Stimulated activated CD8-positive, alpha-beta memory T cell treated with anti-CD3 and anti-CD28 coated beads, Interleukin-15, amount 100 ng/mL, for 48 hours (primary cell): ENCODE measurements at places on chromosomes 11 and 22.

DNA sequence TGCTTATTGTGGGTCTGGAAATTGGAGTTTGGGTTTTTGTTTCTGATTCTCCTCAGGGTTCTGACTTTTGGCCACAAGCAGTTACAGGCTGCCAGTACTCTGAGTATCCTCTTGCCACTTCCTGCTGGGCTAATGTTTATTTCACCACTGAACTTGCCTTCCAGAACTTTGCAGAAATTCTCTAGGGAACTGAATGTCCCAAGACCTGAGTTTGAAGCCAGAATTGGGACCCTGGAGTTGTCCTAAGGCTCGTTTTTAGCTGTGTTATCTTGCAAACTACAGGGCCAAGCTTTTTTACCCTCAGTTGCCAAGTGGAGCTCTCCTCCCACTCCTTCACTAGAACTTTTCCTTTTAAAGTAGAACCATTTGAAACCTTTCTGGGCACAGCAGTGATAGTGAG lies 89.9 kb downstream of the FAT3 start:
- DNase-seq: no peak

GRCh38 chr11:69480547-69481392 lies 693 bp upstream of the LINC01488 start:
- DNase-seq: no peak

DNA sequence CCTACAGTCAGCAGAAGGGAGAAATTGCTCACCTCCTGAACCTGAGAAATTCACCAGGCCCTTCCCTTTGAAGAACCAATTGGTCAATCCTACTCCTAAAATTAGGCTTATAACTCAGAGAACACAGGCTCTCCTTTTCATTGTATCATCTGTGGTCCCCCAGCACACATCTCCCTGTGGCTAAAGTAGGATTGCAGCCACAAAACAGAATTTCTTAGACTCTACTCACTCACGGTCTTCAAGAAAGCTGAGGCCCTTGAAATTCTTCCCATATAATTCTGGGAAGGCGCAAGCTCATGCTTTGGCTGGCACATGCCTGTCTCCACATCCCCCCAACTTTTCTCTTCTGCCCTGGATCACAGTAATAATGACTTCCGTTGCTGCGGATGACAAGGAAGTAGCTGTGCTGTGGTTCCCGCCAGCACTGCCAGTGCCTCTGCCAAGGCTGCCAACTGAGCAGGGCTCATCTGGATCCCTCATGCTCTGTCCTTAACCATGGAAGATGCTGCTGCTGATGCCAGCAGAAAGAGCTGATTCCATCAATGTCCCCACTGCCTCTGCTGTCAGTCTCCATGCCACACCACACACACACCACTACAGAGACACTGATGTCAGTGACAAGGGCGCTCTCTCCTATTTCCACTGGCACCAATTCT lies 200.6 kb upstream of the POU2AF2 start:
- no peak for DNase-seq

DNA sequence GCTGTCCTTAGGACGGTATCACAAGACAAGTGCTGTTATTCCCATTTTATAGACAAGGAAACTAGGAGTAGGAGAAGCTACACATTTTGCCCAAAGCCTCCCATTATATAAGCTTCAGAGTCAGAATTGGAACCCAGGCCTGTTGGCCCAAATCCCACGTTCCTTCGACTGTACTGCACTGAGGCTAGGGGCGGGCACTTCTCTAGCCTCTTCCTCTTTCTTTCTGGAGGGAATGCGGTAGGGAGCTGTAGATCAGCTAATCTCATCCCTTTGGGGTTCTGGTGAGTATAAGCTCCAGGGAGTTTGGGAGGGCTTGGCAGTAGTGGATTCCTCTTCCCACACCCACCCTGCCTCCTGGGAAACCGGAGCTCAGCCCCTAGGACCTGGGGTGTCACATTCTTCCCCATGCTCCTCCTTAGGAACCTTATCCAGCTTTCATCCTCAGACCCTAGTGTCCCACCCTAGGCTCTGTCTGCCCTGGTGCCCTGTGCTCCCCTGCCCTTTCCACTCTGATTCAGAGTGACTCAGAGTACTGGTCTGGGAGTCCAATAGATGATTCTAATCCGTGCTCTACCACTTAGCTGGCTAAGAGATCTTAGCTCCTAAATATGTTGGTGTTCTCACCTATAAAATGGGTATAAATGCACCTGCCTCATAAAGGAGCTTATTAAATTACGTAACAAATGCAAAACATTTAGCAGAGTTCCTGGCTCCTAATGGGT lies 29.3 kb downstream of the PHLDB1 start:
- no peak for DNase-seq

- no peak for DNase-seq
Observed at GRCh38 chr11:134564472-134565200, 152.6 kb upstream of the B3GAT1 start.

- no peak for DNase-seq
Observed at GRCh38 chr11:72643547-72643946, 30.7 kb downstream of the PDE2A start.

- DNase-seq: no peak
Observed at GRCh38 chr11:14331476-14332136, 27.4 kb downstream of the RRAS2 start.

DNA sequence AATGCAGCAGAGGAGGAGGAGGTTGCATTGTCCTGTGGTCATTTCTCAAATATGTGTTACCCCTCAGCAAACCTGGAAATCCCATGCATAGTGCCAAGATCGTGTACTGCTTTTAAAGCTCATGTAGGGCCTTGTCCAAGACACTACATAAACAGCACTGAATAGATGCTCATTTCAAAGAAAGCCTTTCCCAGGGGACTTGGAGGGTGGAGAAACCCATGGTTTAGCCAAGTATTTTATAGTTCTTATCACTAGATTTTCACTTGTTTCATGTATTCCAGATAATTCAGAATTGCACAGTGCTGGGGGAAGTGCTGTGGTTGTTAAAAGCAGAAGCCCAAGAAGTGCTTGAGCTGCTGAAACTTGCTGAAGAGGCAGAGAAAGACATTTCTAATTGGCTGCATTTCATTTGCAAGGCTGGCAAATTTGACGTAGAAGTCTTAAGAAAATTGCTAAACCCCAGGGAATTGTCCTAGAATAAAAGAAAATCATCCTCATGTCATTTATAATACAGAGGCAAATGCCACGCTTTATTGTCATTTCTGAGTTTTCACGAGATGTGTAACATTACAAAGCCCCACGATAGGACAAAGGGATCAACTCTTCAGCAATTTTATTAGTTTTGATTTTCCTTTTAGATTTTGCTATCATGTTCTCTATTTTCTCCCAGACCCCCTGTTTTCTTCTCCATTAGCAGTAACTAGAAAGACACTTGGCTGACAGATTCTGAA lies 20.1 kb downstream of the CSRP3 start:
- DNase-seq: no peak

DNA sequence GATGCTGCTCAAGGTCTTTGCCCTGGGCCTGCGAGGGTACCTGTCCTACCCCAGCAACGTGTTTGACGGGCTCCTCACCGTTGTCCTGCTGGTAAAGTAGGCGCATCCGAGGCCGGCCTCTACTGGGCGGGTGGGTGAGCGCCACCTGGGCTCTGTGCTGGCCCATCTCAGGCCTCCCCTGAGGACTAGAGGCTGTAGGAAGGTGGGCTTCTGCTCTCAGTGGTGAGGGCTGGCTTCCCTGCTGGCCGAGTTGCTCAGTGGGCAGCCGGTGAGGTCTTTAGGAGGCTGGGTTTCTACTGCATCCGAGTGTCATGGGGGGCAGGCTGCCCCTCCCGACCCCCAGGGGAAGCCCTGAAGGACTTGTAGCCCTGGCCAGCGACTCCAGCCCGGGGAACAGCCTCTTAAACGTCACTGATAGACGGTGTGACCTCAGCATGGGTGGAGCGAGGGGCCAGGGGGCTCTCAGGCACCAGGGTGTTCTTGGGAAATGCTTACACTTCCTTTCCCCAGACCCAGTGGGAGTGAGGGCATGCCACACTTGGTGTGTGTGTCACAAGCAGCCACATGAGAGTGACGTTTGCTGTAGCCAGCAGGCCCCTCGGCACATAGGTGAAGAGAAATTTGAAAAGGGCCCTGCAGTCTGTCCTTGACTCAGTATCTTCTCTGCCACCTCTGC lies 30.3 kb downstream of the TPCN2 start:
- no peak for DNase-seq

GRCh38 chr11:8665222-8665621 lies 17.2 kb downstream of the TRIM66 start:
- no peak for DNase-seq

DNA sequence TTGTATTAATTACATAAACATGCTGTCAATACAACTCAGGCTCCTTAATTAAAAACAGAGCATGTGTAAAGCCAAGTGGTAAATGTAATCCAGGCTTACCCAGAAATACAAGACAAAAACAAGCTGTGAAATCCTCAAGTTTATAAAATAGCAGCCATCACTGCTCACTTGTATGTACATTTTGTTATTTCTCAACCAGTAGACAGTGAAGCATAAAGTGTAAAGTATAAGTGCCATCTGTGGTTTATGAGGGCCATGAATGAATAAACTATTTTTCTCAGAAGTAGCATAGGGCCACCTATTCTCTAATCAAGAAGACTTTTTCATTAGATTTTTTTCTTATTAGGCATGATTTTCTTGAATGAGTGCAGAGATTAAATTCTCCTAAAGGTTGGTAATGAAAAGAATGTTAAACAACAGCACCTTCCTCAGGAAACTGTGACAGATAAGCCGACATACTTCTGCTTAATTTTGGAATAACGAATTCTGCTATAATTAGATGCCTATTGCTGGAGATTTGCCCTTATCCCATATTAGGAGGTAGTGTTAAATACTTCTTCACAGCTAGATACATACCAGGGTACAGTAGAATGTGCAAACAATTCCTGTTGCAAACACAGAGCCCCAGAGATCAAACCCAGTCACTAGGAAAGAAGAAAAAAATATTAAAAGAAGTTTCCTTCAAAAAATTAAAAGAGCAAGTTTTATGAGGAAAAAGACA lies 13.0 kb downstream of the SLC5A12 start:
- DNase-seq: no peak

DNA sequence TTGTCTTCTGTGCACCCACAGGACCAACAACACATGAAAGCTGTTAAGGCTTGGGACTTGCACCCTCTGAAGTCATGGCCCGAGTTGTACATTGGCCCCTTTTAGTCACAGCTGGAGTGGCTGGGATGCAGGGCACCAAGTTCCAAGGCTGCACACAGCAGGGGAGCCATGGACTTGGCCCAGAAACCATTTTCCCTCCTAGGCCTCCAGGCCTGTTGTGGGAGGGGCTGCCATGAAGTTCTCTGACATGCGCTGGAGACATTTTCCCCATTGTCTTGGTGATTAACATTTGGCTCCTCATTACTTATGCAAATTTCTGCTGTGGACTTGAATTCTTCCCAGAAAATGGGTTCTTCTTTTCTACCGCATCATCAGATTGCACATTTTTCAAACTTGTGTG lies 48.8 kb upstream of the GLYAT start:
- DNase-seq: no peak

- DNase-seq: no peak
Observed at GRCh38 chr11:1542267-1542666, 29.8 kb downstream of the DUSP8 start.

DNA sequence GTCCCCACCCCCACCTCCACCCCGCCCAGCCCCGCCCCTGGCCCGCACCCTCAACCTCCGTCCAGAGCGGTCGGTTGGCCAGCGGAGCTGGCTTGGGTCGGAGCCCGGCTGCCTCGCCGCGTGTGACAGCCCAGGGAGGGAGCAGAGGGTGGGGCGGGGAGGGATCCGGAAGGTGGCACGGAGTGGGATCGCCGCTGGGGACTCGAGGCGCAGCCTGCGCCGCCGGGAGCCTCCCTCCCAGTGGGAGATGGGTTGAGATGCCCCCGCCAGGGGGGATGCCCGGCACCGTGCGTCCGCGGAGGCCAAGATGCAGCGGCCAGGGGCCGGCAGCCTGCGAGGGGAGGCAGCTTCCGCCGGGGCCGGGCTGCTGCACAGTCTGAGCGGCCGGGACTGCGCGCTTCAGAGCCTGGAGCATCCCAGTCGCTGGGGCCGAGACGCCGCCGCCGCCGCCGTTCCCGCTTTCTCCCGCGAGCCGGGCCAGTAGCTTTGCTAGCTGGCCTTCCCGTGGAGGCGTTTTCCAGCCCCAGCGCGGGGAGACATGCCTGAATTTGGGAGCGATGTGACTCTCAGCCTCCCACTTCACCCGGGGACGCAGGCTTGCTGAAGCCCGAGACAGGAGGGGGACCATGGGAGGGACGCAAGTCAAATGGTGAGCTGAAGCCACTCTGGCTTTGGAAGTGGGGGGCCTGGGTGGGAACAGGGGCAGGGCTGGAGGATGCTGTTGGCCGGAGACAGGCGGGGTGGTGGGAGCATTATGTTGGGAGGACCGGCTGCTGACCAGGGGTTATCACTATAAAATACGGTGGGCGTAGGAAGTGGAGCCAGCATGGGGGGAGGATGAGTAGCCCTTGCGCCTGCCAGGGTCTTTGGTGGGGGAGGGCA lies 40.2 kb downstream of the DIXDC1 start:
- no peak for DNase-seq

DNA sequence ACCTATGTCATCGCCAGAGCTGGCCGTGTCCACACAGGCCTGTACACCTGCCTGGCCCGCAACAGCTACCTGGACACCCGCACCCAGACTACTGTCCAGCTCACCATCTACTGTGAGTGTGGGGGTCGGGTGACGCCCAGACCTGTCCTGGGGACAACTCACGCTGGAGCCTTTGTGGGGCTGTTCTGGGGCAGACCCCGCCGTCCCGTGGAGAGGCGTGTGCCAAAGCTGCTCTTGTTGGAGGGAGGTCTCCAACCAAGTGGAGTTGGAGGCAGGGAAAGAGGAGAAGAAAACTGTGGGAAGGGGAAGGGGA lies 4.3 kb downstream of the VSIG10L2 start:
- DNase-seq: no peak

GRCh38 chr11:120268686-120269085 lies 28.7 kb downstream of the POU2F3 start:
- no peak for DNase-seq

DNA sequence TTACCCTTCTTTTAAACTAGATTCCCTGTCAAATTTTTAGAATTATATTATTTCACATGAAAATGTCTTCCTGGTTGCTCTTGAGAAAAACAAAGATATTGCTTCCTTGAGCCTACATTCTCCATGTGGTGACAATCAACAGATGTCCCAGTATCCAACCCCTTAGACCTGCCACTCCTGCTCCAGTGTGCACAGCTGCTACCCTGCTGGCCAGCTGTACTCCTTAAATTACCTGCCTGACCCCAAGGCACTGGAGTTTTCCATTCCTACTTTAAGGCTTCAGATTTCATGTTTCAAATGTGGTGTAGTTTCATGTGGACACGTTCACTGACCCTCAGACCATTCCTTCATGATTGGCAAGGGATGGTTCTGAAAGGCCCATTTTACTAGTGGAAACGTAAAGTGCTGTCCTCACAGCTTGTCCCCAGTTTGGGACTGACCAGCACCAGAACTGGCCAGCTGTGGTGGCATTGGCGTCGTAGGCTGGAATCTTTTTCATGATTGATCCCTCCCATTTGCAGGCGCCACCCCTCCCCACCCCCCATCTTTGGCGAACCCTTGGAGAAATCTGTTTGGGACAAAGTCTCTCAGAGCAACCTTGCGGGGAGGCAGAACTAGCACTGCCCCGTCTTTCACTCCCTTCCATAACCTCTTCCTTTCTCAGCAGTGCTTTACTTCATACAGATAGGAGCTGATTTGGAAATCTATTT lies 123.5 kb downstream of the DBX1 start:
- DNase-seq: no peak

GRCh38 chr11:60077981-60078380 lies 10.5 kb upstream of the MS4A2 start:
- no peak for DNase-seq

- peak; percentile 84 for DNase-seq
Observed at GRCh38 chr22:30426388-30427353, 1.1 kb downstream of the MTFP1 start.

GRCh38 chr11:36513965-36514364 lies 3.9 kb upstream of the TRAF6 start:
- DNase-seq: no peak
